NCI-H1436 treated with DMSO at 0.1 percent for 48 hours (cell line): ENCODE measurements at places on chromosomes 6 and 20.
A peak's percentile ranks its signal among the peaks of the same experiment; 100 is the strongest.

DNA sequence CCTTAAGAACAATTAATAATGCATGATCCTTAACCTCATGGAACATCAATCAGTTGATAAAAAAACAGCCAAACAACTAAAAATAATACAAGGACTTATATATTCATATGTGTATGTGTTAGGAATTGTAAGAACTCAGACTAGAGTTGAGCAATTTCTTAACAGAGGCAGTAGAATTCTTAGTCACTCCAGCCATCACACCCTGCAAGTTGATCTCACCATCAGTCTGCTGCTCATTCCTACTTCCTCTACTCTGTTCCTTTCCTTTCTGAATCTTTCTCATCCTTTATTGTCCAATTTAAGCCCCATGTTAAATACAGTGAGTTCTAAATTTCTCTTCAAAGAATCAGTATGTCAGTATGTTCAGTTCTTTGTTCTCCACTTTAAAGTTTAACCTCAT, 2.6 kb downstream of the ZNF165 start:
- DNase-seq = no peak

DNA sequence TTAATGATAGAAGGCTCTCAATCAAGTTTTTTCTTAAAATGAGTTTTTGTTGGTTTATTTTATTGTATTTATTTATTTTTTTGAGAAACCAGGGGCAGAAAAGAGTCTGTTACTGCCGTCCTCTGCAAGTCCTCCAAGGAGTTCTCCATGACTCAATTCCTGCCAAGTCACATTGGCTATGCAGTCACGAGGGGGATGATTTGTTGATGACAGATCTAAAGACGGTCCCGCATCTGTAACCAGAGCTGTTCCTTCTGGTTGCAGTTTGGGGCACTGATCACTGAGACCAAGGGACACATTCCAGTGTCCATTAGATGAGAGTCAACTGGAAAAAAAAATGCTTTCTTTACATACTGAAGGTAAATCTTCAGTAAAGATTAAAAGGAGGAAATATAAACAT, 13.9 kb upstream of the TSHZ2 start:
- no peak for DNase-seq

- no peak for DNase-seq
Measured at GRCh38 chr20:7458459-7458858, 481.8 kb downstream of the HAO1 start.

DNA sequence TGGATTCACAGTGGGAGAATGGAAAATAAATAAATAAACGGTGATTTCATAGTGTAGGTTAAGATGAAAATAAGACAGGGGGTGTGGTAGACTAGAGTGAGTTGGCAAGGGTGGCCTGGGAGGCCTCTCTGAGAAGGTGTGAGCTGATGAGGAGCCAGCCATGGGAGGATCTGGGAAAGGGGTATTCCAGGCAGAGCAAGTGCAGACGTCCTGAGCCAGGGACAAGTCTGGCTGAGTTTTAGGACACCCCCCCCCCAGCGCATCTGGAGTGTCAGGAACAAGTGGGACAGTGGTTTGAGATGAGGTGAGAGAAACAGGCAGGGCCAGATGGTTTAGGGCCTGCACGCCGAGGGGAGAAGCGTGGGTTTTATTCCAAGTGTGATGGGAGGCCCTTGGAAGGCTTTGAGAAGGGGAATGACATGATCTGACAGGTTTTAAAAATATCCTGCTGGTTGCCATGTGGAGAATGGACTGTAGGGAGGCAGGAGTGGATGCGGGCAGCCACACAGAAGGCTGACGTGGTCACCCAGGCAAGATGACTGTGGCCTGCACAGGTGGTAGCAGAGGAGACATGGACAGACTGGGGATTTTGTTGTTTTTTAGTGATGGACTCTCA, 21.1 kb upstream of the CCM2L start:
- no peak for DNase-seq

GRCh38 chr6:168849459-168849858, 404.2 kb downstream of the THBS2 start:
- DNase-seq = no peak

- DNase-seq = no peak
Measured at GRCh38 chr6:132972971-132973370, 158.6 kb downstream of the RPS12 start.

DNA sequence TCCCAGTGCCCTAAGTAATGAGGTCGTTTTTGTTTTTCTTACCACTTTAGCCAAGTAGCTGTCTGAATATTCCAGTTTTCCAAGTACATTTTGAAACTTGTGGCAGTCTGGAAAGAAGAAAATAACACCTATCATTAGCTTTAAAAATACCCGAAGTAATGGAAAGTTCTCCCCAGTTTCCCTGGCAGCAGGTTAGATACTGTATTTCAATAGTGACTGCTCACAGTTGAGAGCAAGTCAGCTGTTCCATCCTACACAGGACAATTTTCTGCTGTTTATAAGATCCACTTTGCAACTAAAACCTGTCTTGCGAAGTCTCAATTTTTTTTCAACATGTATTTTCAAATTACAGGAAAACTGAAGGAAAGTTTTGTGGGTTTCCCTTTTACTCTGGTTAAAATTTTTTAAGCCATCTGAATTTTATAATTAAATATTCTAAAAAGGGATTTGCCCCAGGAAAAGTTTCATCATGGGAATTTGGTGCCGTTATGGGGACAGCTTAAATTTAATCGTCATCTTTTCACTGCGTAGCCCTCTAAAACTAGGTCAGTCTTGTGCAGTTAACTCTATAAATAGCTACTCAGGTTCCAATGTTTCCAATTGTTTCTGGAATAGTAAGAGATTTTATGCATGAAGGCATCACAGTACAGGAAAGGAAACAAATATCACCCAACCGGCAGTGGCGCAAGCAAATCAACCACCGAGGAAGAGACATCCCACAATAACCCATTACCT, 96.9 kb downstream of the MBOAT1 start:
- DNase-seq = no peak

DNA sequence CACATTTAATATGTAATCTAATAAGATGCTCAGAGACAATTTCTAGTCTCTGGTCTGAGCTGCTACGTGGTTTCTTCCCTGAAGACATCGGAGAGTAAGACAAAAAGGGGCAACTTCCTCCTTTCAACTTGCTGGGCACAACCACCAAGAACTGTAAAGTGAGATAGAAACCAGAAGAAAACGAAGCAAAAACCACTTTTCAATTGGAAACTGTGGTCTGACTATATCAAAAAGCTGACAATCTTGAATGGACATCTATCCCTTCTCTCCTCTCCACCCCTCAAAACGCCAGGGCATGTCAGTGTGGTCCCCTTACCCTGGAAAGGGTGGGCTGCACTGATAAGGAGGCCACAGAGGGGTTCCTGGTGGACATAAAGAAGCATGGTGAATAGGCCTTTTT, 269.1 kb downstream of the CD83 start:
- no peak for DNase-seq

GRCh38 chr20:48571949-48572847, 255.6 kb downstream of the PREX1 start:
- no peak for DNase-seq

- no peak for DNase-seq
Measured at GRCh38 chr20:43921227-43921780, 6.7 kb downstream of the TOX2 start.

DNA sequence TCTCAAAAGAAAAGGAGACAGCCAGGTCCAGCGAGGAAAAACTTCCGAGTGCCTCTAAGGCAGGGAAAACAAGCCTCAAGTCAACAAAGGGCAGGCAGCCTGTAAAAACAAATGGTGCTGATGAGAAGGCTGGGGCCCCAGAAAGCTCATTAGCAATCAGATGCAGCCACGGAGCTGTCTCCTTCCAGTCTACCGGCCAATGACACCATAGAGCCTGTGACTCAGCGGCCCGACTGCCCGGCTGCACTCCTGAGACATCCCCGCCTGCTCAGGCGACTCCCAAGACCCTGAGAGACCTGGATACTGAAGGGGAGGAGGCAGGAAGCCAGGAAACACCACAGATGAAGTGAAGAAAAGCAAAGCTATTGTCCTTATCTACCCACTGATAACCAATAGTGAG, 120.1 kb upstream of the HDDC2 start:
- no peak for DNase-seq

DNA sequence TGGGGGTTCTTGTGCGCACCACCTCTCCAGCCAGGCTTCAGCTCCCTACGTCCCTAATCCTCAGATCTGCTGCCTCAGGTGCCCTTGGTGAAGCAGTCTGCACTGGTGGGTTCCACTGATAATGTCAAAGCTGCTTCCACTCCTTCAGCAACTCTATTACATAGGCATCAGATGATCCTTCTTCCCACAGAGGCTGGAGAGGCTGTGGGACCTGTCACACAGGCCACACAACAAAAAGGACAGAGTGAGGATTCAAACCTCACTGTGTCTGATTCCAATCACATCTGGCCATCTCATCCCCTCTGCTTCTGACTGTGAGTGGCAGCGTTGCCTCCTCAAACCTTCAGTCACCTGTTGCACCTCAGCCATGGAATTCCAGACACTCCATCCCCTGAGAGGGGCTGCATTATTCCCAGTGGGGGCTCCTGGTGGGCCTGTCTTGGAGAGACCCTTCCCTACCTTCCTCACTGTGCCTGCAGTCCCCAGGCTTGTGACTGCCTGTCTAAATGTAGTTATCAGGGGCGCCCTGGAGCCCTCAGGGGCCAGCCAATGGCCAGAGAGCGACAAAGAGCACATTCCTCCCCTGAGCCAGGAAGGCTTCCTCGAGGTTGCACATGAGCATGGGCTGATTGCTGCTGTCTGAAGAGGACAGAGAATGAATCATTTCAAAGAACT, 211.4 kb upstream of the ECI2 start:
- no peak for DNase-seq

- no peak for DNase-seq
Measured at GRCh38 chr6:116307001-116307400, 27.3 kb upstream of the TSPYL1 start.

DNA sequence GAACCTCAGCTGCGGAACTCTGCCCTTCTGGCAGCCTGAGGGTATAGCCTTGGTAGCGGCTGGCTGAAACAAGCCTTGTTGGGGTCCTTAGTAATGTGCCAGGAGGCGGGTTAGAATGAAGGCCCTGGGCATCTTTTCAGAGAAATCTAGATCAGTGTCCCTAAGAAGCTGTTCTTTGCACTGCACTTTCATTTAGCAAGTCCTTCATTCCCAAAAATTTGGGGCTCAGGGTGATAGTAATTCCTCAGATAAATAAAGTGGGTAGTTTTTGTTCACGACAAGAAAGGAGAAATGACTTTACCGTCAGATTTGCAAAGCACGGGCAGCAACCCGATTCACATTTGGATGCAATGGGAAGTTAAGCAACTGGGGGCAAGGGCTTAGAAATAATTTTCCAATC, 3.2 kb downstream of the INSM1 start:
- no peak for DNase-seq

- DNase-seq = peak; percentile 26
Measured at GRCh38 chr6:29628419-29629281, 4.3 kb downstream of the GABBR1 start.

DNA sequence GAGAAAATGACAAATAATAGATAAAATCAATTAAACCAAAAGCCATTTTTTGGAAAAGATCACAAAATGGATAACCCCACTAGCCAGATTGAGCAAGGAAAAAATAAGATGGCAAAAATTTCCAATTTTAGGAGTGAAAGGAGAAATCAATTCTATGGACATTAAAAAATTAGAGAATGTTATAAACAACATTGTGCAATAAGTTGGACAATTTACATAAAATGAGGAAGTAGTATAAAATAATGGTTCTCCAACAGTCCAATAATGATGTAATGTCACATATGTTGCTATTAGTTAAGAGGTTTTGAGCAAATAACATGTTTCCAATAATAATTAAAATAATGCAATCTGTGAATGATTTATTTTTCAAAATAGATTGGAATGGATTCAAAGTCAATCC, 3.1 kb upstream of the SNAP91 start:
- DNase-seq = no peak
